ENCODE measurements at places on chromosomes 2 and 18.

DNA sequence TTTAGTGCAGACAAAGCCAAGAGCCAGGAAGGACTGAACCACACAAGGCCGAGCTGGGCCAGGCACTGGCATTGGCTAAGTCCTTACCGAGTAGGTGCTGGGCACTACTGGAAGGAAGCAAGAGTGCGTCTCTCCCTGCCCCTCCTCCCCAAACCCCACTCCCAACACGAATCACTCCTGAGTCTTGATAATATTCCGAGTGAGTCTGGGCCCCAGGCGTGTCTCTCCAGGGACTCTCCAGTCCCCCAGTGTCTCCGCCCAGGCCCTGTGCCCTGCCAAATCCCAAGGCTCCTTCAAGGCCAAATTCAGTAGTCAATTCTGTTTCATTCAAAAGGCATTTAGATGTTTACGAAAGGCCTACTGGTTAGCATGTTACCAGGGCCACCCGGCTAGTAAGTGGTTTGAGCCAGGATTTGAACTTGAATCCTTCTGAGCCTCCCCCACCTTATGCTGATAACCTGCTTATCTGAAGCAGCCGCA lies 82.8 kb downstream of the GLI2 start:
- DNase-seq, result no peak

DNA sequence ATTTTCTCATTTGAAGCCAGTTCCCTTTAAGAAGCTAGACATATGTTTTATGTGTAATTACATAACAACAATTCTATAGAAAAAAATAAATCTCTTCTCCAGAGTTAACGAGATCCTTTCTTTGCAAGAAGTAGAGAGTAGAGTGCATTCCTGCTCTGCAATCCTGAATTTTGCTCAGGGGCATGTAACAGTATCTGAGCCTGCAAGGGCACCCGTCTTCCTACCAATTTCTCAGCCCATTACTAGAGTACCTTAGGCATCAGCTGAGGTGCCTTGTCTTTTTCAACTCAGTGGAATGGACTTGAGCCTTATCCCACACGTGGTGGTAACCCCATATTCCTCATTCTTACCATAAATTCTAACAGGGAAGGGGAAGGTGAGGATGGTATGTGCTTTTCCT lies 205.9 kb downstream of the IKZF2 start:
- no peak for DNase-seq

DNA sequence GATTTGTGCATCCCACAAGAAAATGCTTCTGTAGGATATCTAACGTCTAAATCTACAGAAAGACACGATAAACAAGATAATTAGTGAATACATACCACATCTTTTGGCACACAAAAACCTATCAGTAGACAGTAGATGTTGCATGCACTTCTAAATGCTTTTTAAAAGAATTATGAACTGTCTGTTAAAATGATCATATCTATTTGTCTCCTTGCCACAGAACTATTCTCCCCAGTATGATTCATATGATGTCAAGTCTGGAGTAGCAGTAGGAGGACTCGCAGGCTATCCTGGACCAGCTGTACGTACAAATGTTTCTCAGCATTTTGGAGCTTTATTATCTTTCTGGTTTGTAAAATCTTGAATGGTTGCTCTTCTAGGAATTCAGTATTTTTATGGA lies 12.7 kb downstream of the COL3A1 start:
- no peak for DNase-seq

GRCh38 chr2:197576631-197577030 lies 60.8 kb downstream of the MOB4 start:
- DNase-seq, result no peak

GRCh38 chr18:74419761-74420160 lies 37.3 kb downstream of the DIPK1C start:
- DNase-seq, result no peak

DNA sequence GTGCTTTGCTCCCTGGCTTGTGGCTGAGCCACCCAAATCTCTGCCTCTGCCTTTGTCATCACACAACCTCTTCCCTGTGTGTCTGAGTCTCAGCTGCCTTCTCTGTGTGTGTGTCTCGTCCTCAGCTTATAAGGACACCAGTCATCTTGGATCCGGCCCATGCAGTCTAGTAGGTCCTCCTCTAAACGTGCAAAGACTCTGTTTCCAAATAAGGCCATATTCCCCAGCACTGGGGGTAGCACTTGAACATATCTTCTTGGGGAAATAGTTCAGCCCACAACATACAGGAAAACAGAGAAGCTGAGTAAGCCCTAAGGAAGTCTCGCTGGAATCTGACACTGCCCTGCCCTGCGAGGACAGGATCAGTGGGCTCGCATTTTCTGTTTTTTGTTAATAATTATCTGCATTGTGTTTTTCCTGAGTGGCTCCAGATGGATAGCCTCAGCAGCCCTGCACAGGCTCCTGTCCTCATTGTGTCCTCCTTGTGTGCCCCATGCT lies 42.1 kb downstream of the MTCL1 start:
- DNase-seq, result no peak

DNA sequence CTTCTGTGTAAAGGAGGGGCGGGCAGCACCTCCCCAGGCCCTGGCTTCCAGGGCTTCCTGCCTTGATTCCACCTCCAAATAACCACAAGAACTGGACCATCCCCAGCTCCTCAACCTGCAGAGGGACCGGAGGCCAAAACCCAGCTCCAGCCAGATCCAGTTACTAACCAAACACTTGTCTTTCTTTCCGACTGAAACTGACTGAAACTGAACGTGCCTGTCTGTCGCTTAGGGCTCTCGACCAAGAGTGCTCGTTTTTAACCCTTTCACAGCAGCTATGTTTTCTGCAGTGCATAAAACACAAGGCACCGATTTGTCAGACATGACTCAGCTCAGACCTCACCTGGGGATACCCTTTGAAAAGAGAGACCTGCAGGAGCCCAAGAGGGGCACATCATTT lies 249.9 kb upstream of the SIX2 start:
- DNase-seq, result no peak

DNA sequence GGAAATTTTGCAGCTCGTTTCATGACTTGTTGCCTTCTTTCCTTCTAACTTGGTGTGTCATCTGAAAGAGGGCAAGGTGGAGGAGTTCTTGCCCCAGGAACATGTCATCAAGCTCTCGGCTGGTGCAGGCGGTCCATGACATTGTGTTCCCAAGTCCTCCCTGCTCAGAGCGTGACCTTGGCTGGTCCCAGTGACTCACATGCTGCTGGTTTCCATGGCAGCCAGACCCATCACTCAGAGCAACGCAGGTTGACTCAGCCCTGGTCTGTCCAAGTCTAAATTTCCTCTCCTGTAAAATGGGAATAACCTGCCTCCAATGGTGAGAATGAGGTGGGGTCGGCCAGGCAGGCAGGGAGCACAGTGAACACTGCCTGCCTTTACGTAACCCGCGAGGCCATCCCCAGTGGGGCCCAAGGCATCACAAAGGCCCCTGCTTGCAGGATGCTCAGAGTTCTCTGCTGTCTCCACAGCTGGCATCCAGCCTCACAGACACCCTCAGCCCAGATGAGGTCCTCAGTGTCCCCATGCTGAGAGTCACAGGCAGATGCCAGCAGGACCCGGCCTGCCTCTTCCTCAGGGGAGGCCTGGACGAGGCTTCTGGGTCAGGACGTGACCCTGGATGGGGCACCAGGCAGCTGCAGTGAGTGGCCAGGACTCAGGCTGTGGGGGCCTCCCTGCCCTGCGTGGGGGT lies 143.7 kb downstream of the TPO start:
- DNase-seq, result no peak

DNA sequence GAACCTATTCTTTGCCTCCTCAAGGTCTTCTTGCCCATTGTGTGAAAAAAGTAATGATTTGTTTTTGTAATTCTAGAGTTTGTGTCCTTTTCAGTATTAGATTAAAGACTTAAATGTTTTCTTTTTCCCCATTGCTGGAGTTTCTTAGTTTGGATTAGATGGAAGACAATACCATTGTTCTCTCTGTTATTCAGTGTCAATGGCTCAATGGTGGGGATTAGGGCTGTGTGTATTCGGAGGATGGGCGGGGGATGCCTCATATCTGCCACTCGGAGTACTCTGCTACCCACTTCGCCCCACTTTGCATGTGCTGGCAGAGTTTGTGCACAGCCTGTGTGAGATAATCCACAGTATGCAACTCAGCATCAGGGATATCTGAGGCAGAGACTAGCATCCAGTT lies 90.1 kb downstream of the KLHL29 start:
- DNase-seq, result no peak

- no peak for DNase-seq
Measured at GRCh38 chr2:38748943-38749804, 2.0 kb downstream of the SRSF7 start.

DNA sequence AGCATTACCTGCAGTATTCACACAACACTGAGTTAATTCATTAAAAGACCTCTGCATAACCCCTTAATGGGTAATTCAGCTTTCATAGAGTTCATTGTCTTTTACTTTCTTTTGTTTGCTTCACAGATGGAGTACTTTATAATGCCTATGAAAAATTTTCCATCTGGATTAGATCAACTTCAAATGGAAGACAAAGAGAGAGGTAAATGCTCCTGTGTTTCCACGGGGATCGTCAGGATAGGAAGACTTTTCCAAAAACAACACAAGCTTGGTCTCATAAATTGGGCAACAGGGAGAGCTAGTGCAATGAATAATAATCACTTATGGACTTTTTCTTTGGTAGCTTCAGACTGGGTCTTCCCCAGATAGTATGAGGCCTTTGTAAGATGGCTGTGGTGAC lies 100.7 kb downstream of the ICOS start:
- DNase-seq, result no peak

DNA sequence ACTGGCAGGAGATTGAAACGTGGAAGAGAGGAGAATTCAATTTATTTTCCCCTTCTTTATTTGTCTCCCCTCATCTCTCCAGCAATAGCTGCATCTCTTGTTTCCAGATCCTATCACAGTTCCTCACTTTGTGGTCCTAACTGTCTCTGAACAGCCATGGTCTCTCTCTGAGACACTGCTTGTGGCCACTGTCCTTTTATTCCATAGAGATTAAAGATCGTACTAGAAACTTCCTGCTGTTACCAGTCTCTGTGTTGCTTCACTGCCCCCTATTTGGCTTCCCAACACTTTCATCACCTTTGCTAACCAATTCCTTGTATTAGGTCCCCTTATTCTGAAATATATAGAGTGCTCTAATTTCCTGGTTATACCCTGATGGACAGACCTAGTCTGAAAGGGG lies 48.9 kb upstream of the CAVIN2 start:
- DNase-seq, result no peak

DNA sequence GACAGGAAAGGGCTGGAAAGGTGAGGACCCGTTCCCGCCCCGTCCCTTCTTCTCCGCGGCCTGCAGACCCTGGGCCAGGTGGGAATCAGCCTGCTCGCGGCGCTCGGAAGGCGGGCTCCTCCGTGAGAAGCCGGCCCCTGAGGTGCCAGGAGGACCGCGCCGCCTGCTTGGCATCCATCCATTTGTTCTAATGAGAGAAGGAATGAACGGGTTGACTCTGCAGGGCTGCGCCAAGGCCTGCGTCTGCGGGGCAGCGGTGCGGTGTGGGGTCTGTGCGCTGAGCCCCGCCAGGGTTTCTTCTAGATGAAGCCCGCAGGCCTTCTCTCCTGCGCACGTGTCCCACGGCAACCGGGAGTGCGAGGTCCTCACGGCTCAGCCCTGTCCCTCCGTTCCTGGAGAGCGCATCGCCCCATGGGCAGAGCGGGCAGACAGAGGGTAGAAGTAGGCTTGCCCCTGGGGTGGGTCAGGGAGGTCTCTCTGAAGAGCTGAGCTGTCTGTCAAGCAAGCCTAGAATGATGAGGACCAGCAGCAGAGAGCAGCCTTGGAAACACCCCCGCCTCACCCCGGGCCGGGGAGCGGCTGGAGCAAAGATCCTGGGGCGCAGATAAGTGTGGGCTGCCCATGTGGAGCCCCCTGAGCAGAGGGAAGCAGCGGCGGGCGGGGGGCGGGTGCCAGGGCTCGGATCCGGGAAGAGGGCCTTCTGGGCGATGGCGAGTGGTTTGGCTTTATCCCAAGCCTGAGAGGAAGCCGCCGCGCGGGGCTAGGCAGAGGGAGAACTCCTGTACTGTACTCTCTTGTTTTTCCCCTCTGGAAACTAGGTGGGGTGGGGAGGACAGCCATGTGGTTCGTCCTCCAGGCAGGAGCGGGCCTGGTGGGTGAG lies 27.9 kb upstream of the HS6ST1 start:
- DNase-seq, result no peak

DNA sequence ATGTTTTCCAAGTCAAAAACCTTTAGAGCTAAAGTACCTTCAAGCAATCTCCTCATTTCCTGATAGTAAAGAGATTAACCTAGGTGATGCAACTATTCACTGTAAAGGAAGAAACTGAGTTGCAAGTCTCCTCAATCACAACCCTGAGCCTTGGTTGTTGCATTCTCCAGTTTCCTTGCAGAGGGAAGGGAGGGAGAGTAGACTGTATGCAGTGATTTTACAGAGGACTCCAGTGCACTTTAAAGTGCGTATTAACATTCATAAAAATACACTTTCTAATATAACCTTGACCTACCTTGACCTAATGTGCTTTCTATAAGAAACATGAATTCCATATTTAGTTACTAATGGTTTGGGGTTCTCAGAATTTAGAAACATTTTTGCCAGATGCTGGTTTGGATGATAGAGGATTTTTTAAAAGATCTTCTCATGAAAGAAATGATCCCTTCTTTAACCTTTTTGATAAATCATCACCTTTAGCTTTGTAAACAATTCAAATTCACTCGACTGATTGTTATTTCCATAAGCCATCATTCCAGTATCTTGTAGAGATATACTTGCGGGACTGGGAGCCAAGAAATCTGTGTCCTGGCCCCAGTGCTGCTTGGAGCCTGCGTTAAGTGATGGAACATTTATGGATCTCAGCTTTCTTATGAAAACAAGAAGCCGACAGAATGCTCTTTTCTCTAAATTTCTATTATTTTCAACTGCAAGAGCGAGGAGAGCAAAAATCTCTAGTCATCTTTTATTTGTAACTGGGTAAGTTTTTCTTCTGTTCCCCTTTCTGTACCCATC lies 228.3 kb downstream of the ZNF521 start:
- DNase-seq, result no peak

DNA sequence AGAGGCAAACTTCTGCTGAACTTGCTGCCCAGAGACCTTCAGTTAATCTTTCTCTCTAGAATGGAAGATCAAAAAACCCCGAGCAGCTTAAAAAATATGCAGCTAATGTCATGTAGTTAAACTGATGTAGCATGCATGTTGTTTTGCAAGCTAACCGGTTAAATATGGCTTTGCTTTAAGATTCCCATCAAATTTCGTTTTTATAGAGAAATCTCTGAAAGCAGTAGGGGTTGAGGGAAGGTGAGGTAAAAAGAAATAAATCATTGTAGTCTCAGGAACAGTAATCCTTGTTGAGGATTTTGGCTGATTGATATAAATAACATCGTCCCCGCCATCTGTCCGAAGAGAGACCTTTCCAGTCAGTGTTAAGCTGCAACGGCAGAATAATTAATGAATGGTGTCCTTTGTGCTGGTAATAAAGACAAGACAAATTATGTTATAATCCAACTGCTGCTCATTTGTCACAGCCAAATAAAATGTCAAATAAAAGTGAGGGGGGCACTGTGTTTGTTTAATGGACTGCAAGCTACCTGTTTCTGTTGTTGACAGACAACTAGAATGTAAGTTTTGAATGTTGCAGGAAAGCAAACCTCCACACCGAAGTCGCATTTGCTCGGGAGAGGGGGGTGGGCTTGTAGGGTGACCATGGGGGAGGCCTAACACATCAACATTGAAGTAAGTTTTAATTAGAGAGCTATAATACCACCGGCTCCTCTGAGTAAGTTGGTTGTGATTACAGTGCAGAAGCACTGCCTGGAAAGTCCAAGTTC lies 555.5 kb downstream of the ARHGAP15 start:
- DNase-seq, result no peak
